Cortex of kidney (tissue), 1 donor: ENCODE measurements at places on chromosomes 4 and X.

- no peak for DNase-seq
Observed at GRCh38 chrX:21944136-21944615, 3.7 kb downstream of the SMS start.

DNA sequence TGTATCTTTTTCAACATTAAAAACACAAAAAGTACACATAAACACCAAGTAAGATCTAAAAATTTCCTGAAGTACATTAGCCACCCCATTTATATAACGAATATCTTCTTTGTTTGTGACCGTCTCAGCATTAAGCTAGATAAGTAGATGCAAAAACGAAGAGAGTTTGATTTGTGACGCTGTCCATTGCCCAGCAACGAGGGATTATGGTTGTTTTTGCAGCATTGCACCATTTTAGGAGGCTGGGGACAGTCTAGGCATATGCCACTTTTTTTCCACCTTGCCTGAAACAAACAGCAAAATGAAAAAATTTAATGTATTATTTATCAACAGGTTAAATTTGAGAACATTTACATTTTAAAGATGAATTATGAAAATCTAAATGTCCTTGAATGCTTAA is 12.0 kb upstream of the IGSF1 start:
- DNase-seq: no peak

GRCh38 chrX:77446029-77446585 is 1.1 kb upstream of the FGF16 start:
- no peak for DNase-seq

- no peak for DNase-seq
Observed at GRCh38 chr4:118834960-118835569, 861 bp downstream of the SEC24D start.

DNA sequence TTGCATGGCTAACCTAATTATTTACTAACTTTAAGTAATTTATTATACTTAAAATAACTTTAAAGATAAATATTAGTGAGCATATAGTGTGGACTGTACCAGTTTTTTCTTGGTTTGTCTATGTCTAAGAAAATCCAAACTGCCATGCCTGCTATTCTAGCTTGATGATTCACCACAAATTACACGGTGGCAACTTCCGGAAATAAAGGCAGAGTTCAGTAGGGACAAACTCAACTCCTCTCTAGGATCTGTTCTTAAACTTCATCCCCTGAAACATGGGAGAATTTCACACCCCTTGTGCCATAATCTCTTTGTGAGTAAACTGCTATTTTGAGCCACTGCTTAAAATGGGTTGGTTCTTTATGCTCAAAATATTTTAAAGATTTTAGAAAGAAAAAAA is 213.6 kb upstream of the NRK start:
- DNase-seq: no peak

- DNase-seq: no peak
Observed at GRCh38 chr4:996030-996996, 3.1 kb upstream of the SLC26A1 start.

DNA sequence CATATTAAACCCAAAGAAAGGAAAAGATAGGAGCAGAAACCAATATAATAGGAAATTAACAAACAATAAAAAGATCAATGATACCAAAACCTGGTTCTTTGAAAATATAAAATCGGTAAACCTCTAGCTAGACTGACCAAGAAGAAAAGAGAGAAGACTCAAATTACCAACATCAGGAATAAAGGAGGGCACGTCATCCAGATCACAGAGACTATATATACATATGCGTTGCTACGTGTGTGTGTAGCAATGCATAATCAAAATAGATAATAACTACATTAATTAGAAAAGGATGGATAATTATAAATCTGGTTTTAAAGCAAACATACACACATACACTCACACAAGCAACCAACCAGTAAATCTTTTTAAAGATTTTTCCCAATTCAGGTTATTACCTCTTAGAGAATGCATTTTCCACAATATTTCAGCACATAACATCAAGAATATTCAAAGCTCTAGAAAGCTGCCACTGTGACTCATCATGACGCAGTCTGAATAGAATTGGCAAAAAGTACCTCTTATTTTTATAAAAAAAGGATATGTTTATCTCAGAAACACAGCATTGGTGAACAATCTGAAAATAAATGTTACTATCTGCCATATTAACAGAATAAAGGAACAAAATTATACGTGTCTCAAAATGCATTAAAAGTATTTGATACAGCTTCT is 41.4 kb upstream of the USP9X start:
- DNase-seq: no peak

GRCh38 chr4:116108606-116109005 is 976.8 kb downstream of the TRAM1L1 start:
- DNase-seq: no peak

DNA sequence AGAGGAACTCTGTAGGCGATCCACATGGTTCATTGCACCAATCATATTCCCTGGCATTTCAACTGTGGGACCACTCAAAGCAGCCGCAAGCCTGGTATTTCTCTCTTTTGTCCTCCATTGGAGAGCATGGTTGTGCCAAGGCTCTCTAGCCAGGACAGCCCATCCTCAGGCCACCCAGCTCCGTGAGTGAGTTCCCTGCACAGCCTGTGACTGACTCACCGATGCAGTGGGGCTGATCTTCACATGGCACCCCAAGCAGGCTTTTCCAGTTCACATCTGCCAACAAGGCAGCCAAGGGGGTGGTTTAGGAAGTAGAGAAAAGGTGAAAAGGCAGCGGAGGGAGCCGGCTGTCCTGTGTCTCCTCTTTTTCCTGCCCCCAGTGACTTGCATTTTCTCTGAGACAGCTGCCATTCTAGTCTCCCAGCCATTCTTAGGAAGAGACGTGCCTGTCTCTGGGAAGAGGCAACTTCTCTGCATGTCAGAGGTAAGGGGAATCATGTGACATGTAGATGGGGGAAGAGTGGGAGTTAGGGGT is 69.2 kb downstream of the MID1IP1 start:
- no peak for DNase-seq

DNA sequence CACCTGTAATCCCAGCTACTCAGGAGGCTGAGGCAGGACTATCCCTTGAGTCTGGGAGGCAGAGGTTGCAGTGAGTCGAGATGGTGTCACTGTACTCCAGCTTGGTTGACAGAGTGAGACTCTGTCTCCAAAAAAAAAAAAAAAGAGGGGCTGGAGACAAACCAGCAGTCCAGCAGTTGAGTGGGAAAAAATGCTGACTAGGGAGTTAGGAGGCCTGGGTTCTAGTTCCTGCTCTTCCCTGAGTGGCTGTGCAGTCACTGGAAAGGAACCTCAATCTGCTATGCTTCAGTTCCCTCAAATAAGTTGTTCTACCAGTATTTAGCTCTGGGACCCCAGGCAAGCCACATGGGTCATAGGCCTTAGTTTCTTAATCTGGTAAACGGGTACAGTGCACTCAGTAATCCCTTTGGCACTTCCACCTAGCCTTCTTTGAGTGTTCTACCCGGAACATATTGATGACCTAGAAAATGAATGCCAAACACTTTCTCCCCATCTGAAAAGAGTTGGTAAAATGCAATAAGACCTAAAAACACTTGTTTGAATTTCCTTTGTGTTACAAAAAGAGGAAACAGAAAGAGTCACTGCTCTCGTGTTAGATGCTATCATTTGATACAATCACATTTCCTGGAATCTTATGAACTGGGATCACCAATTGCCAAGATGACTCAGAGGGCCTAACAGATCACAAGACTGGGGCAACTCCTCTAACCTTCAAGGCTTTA is 99.3 kb upstream of the EGFL6 start:
- no peak for DNase-seq

- DNase-seq: no peak
Observed at GRCh38 chr4:57553728-57554127, 443.5 kb upstream of the IGFBP7 start.

GRCh38 chr4:156335721-156336120 is 382.1 kb upstream of the CTSO start:
- DNase-seq: no peak

DNA sequence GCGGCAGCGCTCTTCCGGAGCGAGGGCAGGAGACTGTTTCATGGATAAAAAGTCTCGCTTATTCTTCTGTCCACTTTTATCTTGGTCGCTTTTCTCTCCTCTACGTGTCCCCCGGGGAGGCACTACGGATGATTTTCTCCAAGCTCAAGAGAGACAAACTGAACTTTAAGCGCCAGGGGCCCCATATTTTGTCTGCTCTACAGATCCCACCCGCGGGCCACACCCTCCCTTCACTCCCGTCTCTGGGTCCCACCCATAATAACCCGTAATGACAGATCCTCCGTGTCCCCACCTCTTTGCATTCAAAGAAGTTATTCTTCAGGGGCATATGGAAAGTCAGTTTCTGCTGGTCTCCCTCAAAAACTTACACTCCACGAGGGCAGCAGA is at the start of gene CORIN:
Gene CORIN (minus strand): TSS at position 160 of the 387 bp plus-strand sequence. CDS start 118 bp downstream, at position 42.
- no peak for DNase-seq

DNA sequence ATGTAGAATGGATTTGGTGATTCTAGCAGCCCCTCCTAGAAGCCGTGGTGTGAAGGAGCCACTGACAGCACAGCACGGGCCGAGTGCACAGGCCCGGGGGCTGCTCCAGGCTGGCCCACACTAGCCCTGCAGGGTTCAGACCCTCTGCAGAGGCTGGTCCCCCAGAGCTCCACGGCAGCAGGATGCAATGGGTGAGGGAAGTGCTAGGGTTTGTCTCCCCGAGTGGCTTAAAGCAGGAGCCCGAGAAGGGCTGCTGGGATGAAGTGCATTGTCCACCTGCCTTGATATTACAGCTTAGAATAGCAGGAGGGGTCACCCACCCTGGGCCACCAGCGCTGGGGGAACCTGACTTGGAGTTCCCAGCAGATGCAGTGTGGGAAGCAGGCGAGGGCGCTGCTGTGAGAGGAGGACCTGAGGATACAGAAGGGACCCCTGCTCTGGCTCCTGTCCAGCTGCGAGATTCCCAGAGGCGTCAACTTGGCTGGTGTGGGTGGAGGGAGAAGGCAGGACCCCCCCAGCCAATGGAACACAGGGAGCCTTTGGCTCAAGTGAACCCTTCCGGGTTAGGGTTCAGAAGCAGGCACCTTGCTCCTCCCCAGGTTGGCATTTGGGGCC is 30.0 kb downstream of the WDR1 start:
- no peak for DNase-seq

DNA sequence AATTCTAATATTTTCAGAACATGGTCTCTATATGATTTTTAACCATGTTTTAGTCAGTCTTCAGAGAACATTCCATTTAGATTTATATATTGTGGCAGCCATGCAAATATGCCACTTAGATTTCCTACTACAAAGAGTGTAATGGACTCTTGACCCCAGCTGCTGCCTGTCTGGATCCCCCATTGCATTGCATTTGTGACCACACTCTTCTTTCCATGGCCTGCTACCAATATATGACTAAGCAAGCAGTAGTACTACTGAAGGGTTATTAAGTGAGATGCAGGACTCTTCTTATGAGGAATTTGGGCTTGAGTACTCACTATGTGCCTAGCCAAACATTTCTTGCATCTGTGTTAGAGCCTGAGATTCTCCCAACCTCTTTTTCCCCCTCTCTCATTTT is 306.8 kb downstream of the PDHA2 start:
- no peak for DNase-seq

DNA sequence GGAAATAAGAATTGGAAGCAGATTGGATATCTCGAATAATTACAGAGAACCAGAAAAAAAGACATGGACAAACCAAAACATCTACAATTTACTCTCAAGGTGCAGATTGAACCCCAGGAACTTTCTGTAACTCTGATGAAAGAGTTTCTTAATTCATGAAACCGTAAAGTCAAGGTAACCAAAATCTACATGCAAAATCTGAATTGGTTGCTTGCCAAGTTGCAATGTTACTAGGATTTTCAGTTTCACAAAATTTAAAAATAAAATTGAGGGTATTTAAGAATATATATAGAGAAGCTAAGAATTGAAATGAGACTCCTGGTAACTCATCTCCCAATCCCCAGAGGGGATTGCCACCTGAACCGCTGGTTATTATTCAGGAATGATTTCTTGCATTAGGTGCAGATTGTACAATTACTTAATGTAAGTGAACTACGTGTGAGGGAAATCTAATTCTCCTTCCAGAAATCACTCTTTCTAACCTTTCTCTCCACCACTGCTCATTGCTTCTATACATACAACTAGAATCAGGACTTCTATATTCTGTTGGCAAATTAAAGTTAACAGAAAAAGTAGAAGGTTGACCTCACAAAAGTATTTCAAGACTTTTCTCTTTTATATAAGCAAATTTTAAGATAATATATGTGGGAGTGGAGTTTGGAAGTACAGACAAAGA is 221.5 kb upstream of the NDST4 start:
- DNase-seq: no peak

DNA sequence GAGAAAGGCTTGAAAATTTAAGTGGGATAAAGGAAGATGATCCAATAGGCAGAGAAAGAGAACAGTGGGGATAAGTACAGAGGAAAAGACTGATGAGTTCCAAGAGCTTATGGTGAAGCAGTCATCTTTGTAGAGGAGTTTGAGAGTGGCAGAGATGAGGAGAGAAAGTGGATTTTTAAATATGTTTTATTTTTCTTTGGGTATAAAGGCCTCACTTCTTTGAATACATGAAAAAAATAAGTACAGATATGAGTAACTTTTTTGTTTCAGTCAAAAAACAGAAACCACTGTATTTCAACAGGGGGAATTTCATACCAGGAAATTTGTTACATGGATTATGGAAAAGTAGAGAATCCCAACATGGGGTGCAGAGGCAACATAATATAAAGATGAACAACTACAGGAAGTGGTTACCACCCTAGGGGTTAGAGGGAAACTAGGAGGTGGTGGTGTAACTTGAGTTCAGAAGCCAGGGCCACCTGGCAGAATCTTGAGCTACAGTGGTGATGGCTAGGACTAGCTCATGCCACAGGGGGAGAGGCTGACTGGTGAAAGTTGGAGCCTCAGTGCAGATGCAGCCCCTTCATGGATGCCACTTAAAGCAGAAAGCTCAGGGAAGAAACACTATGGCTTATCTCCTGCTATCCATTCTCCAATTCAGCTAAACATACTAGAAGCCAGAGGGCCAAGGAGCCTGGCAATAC is 3.4 kb upstream of the CYBB start:
- DNase-seq: no peak

GRCh38 chrX:153888344-153888743 is 2.4 kb upstream of the L1CAM start:
- DNase-seq: no peak

GRCh38 chr4:148574911-148575310 is 132.7 kb upstream of the NR3C2 start:
- no peak for DNase-seq

- DNase-seq: no peak
Observed at GRCh38 chr4:86129546-86129945, 230.3 kb downstream of the MAPK10 start.

- no peak for DNase-seq
Observed at GRCh38 chrX:120367402-120368109, 5.7 kb downstream of the ATP1B4 start.

DNA sequence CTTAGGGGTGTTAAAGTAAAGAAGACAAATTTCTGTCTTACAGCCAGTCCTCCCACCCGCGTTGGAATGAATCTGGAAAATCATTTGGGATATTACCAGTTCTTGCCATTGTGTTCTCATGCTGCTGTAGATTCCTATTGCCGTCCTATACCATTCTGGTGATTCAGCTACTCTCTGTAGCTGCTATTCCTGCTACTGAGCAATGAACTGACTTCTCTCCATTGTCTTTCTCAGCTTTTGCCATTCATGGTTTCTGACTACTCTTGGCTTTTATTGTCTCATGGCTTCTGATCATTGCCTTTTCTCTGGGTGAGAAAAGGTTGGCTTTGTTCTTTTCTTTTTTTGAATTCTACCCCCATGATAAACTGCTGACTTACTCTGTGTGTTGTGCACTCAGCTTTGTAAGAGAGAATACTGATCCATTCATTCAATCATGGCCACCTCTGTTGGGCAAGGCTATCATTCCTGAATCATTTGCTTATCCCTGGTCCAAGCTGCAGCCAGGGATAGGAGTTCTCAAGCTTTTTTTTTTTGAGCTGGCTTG is 27.7 kb upstream of the METAP1 start:
- DNase-seq: no peak

- no peak for DNase-seq
Observed at GRCh38 chrX:49767236-49767635, 61.9 kb upstream of the PAGE4 start.
